ENCODE measurements at places on chromosomes 11 and 22.
A peak's percentile ranks its signal among the peaks of the same experiment; 100 is the strongest.

DNA sequence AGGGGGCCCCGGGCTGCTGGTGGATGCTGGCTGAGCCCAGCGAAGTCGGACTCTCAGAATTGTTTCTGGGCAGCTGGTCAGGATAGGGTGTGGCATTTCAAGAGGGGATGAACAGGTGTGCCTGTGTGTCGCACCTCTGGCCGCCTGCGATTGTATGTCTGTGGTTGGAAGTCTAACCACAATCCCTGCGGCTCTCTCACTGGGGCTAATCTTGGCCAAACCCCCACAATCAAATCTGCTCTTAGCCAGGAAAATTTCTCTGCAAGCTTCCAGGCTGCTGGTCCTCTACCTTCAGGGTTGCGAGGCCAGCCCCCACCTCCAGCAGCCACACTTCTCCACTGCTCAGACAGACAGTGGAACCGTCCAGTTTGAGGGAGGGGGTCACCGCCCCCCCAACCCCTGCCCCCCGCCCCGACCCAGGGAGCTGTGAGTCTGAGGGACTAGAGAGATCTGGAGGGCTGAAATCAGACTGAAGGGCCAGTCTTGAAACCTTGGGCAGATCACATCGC is 953 bp downstream of the ATG16L2 start:
- DNase-seq, result no peak

DNA sequence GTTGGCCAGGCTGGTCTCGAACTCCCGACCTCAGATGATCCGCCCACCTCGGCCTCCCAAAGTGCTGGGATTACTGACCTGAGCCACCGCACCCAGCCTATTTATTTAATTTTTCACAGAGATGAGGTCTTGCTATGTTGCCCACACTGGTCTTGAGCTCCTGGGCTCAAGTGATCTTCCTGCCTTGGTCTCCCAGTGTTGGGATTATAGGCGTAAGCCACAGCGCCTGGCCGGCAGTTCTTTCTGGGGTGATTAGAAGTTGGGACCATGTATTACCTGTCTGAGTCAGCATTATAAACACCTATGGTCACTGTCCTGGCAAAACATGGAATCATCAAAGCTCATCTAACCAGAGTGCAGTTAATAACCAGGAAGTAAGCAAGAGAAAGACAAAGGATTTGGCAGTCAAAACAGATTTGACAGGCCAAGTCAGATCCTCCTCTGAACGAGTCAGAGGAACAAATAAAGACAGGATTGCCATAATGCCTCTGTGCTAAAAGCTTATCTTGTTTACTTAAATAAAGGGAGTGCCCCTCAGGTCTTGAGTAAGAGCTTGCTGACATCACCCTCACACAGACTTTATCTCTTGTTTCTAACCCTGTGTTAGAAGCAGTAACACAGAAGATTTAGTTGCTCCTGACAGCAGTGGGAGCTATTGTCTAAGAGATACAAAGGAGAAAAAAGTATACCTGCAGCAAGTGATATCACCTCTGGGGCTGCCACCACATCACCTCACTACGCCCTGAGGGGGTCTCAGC is 3.7 kb downstream of the SERPIND1 start:
- no peak for DNase-seq

- DNase-seq, result no peak
These were observed 105.5 kb downstream of the NXPE2 start for GRCh38 chr11:114783805-114784204.

DNA sequence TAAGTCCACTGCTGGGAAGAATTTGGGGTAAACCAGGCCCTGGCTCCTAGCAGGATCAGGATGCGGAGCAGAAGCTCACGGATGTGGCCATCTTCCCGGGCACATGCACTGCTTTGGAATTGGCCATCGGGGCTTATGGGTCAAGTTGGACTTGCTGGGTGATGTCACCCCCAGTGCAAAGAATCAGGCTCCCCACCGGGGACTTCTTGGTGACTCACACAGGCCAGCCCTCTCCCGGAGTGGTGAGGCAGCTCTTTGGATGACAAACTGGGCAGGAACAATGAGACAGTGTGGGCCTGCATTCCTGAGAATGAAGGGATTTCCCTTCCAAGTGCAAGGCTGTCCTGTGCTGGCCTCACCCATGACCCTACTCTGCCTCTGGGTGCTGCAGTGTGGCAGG is 128.8 kb upstream of the ANO1 start:
- DNase-seq, result no peak

DNA sequence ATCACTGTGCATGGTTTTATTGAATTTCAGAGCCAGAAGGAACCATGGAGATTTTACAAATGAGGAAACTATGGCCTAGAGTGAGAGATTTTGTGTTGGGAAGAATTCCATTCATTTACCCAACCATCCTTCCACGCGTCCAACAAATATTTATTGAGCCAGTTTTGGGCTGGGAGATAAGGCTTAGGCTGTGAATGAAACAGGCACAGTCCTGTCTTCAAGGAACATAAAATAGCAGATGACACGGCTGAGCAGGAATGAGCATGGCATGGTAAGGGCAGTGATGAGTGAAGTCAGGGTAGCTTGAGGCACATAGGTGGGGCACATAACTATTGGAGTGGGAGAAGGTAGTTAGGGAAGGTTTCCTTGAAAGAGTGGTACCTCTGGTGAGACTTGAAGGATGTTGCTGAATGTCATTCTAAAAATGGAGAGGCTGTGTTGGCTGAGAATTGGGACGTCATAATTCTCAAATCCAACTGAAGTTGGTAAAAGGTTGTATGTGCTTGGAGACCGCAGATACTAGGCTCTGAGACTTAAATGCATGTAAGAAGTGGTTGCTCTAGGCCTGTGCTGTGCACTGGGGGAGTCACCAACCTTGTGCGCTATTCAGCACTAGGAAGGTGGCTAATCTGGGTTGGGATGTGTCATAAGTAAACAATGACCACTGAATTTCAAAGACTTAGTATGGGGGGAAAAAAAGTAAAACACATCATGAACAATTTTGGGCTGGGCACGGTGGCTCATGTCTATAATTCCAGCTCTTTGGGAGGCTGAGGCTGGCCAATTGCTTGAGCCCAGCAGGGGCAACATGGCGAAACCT is 51.9 kb downstream of the TEAD1 start:
- no peak for DNase-seq

- no peak for DNase-seq
These were observed 16.9 kb downstream of the DAGLA start for GRCh38 chr11:61697078-61697502.

DNA sequence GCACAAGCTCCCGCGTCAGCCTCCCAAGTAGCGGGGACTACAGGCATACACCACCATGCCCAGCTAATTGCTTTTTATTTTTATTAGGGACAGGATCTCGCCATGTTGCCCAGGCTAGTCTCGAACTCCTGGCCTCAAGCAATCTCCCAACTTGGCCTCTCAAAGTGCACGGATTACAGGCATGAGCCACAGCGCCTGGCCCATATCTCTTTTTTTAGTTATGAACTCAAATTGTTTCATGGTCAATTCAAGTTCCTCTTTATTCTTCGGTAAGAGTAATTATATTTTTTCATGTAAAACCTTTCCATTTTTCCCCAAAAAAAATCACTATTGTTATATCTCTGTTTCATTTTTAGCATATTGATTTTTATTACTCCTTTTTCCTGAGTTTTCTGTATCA is 25.5 kb downstream of the FCHSD2 start:
- DNase-seq, result no peak

GRCh38 chr11:104967534-104968354 is 630 bp downstream of the CASP4 start:
- DNase-seq, result no peak

- DNase-seq, result no peak
These were observed 379.1 kb downstream of the BRD1 start for GRCh38 chr22:49448526-49448925.

DNA sequence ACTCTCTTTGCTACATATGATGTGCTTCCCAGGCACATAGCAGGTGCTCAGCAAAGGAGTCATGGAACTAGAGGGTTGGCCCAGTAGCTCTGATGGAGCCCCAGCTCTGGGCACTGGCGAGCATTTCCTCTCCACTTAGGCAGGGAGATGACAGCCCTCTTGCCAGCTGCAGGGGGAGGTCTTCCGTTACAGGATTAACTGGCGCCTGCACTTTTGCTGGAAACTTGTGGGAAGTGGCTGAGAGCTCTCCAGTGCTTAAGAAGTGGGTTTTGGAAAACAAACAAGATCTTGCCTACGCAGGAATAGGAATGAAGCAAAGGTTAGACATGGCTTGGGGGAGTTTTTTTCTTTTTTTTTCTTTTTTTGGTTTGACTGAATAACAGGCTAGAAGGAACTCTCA is 75.5 kb downstream of the MICAL2 start:
- no peak for DNase-seq

DNA sequence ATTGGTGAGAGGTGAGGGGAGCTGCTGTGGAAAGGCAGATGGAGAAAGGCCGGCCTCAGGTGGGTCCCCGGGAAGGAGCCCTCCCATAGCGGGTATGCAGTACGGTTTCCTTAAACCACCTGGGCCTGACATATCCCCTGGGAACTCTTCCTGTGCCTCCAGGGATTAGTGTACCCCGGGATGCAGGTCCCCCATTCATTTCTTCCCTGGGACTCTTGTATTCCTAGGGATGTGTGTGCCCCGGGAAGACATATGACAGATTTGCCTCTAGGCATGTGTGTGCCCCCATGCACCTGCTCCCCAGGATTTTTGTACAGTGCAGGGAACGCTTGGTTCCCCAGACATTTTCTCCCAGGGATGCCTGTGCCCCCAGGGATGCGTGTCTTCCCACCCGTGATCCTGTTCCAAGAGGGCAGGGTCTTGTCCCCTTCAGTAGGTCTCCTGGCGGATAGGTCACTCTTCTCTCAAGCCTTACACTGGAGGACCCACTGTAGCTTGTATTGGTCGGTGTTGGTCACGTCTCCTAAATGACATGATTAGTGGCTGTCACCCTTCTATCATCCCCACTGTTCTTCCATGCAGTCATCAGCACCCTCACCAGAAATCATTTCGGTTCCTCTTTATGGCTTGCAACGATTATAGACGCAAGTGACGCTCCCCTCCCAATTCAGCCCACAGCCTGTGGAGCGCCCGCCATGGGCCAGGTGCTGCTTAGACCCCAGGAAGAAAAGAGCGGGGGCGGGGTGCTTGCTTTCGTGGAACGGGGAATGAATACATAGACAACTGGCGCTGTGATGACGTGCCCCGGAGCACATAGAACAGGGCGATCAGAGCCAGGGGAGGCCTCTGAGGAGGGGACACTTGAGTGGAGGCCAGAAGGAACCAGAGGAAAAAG is 1.3 kb downstream of the PARVB start:
- no peak for DNase-seq

DNA sequence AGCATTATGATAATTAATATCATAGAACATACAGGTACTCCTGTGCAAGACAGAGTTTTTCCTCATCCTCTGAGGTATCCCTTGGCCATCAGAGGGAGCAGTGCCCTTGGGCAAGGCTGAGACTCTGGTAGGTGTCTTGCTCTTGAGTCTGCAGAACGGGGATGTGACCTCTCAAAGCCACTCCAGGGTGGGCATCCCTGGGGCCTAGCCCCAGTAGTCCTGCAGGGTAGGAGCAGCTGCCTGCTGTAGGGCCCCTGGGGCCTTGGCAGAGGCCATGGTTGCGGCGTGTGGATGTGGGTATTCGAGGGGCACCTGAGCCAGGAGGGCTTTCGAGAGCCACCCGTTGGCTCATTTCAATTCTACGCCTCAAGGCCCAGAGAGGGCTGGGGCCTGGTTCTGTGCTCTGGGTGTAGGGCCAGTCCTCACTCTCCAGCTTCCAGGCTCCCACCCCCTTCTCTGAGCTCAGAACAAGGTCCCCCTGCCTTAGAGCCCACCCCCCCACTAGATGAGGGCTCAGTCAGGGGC is 7.7 kb upstream of the OMP start:
- no peak for DNase-seq

- DNase-seq, result no peak
These were observed 808 bp upstream of the IFITM2 start for GRCh38 chr11:306645-307371.

DNA sequence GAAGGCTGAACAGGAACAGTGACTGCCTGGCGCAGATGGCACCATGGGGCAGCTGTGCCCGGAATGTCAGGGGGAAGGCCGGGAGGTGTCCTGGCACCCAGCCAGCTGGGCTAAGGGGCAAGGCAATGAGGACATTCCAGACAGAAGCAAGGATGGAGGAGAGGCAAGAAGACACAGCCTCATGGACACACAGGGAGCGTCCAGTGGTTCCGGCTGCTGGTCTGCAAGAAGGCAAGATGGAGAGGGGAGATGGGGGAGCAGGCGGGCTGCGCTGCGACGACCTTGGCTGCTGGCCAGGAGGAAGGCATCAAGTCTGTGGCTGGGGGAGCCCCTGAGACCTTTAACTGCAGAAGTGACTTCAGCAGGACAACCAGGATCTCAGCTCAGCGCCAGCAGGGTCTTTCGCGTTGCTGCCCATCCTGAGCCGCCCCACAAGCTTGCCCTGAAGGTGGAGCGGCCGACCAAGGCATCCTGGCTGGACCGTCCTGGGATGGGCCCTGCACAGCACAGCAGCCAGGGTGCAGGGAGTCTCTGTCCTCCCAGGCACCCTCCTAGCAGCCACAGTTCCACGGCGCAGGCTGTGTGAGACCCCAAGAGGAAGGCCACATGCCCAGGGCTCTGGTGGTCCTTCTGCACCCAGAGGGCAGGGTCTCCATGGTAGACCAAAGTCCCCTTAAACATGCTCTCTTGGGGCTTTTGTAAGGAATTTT is 531.7 kb downstream of the BRD1 start:
- no peak for DNase-seq

DNA sequence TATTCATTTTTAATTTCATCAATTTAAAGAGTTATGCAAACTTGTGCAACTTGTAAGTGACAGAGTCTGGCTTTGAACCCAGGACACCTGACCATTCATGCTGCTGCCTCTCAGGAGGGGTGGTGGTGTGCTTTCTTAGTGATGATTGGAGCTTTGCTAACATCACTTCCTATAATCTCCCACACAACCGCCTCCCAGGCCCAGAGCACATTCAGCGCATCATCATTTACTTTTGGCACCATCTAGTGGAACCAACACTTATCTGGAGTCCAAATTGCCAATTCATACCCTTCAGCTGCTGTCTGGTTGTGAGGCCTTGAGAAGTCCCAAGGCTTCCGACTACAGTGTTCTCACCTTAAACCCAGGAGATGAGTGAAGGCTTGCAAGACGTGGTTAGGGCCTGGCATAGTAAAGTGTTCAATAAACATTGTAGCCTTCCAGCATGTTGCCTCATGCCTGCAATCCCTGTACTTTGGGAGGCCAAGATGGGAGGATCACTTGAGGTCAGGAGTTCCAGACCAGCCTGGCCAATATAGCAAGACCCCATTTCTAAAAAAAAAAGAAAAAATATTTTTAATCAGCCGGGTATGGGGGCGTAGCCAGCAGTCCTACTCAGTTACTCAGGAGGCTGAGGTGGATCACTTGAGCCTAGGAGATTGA is 1.1 kb upstream of the TTLL1 start:
- peak; percentile 3 for DNase-seq

All from activated naive CD4-positive, alpha-beta T cell (primary cell).